CD4-positive, alpha-beta memory T cell (primary cell): ENCODE measurements at places on chromosomes 5 and 9. TPM values are rescaled to one million over a fixed set of nuclear protein-coding genes. Genes with fewer than 3 reads are reported as not detected.

Gene PCDHGA7
- total RNA-seq, result 0.26 TPM

DNA sequence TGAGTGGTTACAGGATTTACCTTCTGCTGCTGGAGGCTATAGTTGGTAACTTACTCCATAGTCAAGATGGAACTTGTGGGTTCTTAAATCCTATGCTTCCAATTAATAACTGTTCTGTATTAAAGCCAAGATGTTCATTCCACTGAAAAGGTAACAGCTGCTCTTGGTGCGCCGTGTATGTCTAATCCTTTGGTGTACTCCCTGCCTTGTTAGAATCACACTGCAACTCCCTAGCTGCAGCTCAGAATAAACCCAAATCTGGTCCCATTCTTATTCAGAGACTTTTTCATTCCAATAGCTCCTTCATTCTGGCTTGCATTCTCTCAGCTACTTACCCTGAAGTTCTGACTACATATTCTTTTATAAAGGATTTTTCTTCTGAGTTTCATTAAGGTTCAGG is 1355.5 kb downstream of the MAT2B start:
- no peaks in the 10 kb centered on the region for H3K4me1 ChIP-seq
- no peak overlapping the region for H3K27ac ChIP-seq
- H3K36me3 ChIP-seq, result no peaks in the 10 kb centered on the region
- no peak for DNase-seq
- H3K27me3 ChIP-seq, result no peaks in the 10 kb centered on the region

DNA sequence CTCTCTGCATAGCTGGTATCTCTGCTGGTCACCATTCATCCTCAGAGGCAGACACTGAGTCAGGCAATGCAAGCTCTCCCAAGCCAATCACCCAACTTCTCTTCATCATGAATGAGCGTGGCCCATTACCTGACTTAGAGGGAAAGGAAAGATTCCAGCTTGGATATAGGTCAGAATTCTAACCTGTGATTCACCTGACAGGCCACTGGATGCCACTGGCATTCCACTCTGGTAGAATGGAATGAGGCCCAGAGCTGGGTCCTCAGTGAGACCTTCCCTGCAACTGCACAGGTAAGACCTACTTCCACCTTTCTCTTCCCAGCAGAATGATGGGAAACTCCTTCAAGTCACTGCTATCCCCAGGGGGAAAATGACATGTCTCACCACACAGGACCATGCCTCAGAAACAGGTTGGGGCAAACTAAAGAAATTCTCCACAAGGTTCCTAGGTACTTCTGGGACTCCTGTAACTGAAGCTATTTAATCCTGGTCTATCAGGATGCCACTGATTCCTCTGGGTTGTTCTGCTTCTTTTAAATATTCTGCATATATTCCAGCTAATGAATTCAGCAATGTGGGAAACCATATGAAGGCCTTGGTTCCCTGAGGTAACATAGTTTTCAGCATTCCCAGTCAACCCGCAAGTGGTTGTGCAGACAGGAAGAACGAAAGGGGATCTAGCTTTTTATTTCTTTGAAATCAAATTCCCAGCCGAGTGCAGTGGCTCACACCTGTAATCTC is 62.0 kb downstream of the SUSD1 start:
- no peaks in the 10 kb centered on the region for H3K27me3 ChIP-seq
- no peak overlapping the region for H3K4me3 ChIP-seq
- H3K4me1 ChIP-seq, result no peaks in the 10 kb centered on the region
- H3K36me3 ChIP-seq, result peaks cover 6% of the 10 kb centered on the region
- peak; percentile 28 for DNase-seq
- H3K27ac ChIP-seq, result no peak overlapping the region

DNA sequence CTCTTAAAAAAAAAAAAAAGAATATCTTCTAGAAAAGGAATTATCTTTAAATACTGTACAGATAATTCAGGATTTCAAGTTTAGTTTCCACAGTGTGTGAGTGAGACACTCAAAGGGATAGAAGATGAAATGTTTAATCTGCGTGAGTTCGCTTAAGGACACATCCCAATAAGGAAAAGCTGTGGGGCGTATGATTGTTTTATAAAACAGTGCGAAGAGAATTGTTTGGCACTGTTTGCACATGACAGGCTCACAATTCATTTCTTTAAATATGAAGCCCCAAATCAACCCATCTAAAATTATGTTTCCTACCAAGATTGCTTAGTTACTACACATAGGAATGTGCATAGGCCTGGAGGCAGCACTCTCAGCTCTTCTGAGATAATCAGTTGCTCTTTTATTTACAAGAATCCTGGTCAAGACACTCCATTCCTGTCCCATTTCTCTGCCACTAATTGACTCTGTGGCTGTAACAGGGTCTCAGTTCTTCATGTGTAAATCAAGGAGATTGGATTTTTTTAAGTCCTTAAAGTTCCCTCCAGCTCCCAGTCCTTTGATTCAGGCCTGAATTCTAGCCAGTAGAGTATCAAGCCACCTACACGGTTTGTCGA is 60.1 kb downstream of the BHMT start:
- no peak for DNase-seq
- no peak overlapping the region for H3K27ac ChIP-seq
- H3K4me3 ChIP-seq, result no peak overlapping the region
- no peaks in the 10 kb centered on the region for H3K36me3 ChIP-seq
- no peaks in the 10 kb centered on the region for H3K4me1 ChIP-seq

- H3K36me3 ChIP-seq, result no peaks in the 10 kb centered on the region
- no peak overlapping the region for H3K27ac ChIP-seq
- no peaks in the 10 kb centered on the region for H3K27me3 ChIP-seq
- peaks cover 27% of the 10 kb centered on the region for H3K4me1 ChIP-seq
- no peak for DNase-seq
- no peak overlapping the region for H3K4me3 ChIP-seq
Observed at GRCh38 chr5:52748590-52748989, 39.1 kb upstream of the ITGA1 start.

- H3K36me3 ChIP-seq, result no peaks in the 10 kb centered on the region
- DNase-seq, result no peak
- no peak overlapping the region for H3K27ac ChIP-seq
- H3K27me3 ChIP-seq, result no peaks in the 10 kb centered on the region
- no peaks in the 10 kb centered on the region for H3K4me1 ChIP-seq
- H3K4me3 ChIP-seq, result no peak overlapping the region
Observed at GRCh38 chr5:112002376-112002775, 245.4 kb upstream of the NREP start.
